Memory B cell (primary cell): ENCODE measurements at places on chromosomes 1 and 21.

- no peaks in the 10 kb centered on the region for H3K4me1 ChIP-seq
- no peaks in the 10 kb centered on the region for H3K27me3 ChIP-seq
- DNase-seq: no peak
- H3K27ac ChIP-seq: no peak overlapping the region
- no peak overlapping the region for H3K4me3 ChIP-seq
These were observed 13.4 kb downstream of the LRRC41 start for GRCh38 chr1:46289976-46290375.

GRCh38 chr1:14600405-14601112 lies 2.1 kb downstream of the KAZN start:
- no peak for DNase-seq
- H3K4me3 ChIP-seq: no peak overlapping the region
- H3K36me3 ChIP-seq: no peaks in the 10 kb centered on the region
- H3K27ac ChIP-seq: no peak overlapping the region

GRCh38 chr1:41241354-41241748 lies 755 bp downstream of the SCMH1 start:
- peaks cover 4% of the 10 kb centered on the region for H3K4me1 ChIP-seq
- no peaks in the 10 kb centered on the region for H3K36me3 ChIP-seq
- H3K4me3 ChIP-seq: peak overlapping the region; percentile 88
- H3K27me3 ChIP-seq: no peaks in the 10 kb centered on the region

DNA sequence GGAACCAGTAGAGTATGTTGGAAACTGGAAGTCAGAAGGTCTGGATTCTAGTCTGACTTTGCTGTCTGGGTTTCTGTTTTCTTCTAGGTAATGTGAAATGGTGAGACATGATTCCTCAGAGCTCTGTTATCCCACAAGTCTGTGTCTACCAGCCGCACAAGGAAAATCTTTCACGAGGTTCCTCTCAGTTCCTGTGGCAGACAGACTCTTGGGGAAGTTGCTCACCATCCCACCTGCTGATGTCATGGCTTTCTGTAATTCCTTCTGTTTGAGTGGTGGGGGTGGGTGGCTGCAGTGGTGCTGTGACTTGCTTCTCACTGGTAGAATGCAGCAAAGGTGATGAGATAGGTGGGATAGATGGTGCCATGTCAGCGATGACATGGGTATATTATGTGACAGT lies 17.1 kb upstream of the SCMH1 start:
- H3K36me3 ChIP-seq: peaks cover 1% of the 10 kb centered on the region
- no peak overlapping the region for H3K27ac ChIP-seq
- no peaks in the 10 kb centered on the region for H3K4me1 ChIP-seq
- no peak for DNase-seq
- H3K27me3 ChIP-seq: peaks cover 9% of the 10 kb centered on the region

DNA sequence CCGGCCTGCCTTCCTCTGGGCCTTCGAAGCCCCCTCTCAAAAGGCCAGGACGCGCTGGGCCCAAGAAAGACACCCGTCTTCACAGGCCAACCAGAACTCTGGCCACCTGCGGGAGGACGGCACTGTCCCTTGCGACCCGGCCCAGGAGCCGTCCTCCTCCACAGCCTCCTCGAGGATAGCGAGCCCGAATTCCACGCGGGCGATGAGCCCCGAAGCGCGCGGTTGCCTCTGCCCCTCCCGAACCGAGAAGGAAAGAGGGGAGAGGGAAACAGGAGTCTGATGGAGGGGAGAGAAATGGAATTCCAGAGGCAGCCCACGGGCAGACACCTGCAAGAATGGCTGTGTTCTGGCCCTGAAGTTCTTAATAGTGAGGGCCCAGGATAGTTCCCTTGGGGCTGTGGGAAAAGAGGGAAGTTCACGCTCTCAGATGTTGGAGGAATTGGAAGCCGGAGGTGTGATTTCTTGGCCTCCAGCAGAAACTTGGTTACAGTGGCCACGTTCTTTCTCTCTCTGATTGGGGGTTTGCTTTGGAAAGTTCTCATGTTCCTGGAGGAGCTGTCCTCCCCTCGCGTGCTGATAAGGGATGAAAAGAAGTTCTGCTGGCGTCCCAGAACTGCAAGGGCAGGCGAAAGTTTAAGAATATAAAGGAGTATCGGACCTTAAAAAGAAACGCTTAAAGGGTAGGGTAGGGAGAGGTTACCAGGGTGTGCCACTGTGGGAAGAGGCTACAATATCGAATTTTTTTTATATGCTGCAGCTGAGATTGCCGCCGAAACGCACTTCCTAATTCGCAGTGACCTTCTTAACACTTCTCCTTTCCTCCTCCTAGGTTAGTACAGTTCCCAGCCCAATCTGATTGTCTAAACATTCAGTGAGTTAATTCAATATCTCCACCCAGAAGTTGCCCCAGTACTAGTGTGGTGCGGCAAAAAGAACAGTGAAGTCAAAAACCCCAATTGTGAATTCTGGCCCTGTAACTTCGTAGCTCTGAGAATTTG lies 5.8 kb upstream of the SLC44A5 start:
- DNase-seq: no peak
- H3K4me3 ChIP-seq: peak overlapping the region; percentile 67
